ENCODE measurements at places on chromosomes 3 and 15.
A peak's percentile ranks its signal among the peaks of the same experiment; 100 is the strongest.

GRCh38 chr3:65279225-65279782 is 591.5 kb upstream of the ADAMTS9 start:
- DNase-seq: no peak

GRCh38 chr3:102142379-102143060 is 292.3 kb upstream of the ZPLD1 start:
- DNase-seq: no peak

GRCh38 chr15:47337106-47337505 is 380.2 kb upstream of the SEMA6D start:
- DNase-seq: no peak

GRCh38 chr15:71559098-71559497 is 251.3 kb upstream of the NR2E3 start:
- peak; percentile 29 for DNase-seq

DNA sequence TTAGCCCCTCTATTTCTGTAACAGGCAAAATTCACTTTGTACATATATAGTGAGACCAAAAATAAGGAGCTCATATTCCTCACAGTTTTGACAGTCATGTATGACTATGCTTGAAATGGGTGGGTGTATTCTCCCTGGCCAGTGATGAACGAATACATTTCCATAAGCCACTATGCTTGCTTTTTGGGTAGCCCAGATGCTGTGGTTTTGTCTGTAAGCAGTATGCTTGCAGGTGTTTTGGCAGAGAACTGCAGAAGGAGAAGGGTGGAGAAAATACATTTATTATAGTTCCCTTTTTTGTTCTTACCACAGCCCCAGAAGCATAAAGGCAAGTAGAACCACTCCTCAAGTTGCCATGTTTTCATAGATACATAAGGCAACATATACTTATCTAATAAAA is 131.2 kb downstream of the RBMS3 start:
- DNase-seq: no peak

- no peak for DNase-seq
Observed at GRCh38 chr3:149310796-149311534, 22.5 kb downstream of the TM4SF18 start.

DNA sequence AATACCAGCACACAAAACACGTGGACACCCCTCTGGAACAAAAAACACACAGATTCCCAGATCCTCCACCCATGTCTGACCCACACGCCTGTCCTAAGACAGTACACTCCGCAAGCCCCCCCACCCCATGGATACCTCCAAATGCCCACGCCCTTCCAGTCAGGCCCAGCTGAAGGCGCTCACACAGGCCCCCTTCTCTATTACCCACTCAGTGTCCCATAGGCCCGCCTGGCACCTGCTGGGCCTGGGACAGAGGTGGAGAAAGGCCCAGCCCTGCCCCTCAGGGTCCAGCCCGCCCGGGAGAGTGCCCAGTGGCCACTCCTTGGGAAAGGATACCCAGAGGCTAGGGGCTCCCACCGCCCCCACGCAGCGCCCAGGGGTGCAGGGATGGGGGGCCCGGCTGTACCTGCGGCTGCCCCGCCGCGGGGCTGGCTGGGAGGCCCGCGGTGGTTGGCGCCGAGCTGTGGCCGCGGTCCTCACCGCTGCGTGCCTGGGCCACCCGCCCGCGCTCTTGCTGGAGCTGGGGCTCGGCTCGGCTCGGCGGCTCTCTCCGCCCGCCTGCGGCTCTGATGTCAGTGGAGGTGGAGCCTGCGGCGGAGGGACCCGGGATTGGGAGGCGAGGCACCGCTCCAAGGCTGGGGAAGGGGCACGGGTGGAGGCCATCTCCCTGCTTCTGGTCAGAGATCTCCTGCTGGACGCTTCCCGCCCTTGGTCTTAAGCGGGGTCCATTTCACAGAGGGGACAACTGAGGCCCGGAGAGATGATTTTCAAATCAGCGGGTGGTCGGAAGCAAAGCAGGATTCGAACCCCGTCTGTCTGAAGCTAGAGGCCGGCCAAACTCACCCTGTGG is at the start of gene CAMK1:
Gene CAMK1 (minus strand): TSS at position 522 of the 850 bp plus-strand sequence. CDS start 2,198 bp downstream, outside the sequence.
- DNase-seq: peak; percentile 91

DNA sequence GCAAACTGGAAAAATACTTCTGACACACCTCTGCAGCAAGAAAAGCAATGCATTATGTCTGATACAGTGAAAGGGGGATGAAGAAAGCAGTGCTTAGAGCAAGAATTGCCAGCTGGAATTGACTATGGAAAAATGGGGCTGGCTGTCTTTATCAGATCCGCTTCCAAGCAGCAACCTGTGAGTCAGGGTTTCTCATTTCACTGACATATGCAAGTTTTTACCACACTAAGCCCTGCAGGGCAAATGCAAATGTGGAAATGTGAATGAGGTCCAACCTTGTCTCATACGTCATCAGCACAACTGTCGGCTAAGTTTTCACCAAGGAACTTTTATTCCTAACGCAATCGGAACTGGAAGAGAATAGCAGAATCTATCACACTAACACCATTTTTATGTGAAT is 172.5 kb upstream of the GADL1 start:
- no peak for DNase-seq

DNA sequence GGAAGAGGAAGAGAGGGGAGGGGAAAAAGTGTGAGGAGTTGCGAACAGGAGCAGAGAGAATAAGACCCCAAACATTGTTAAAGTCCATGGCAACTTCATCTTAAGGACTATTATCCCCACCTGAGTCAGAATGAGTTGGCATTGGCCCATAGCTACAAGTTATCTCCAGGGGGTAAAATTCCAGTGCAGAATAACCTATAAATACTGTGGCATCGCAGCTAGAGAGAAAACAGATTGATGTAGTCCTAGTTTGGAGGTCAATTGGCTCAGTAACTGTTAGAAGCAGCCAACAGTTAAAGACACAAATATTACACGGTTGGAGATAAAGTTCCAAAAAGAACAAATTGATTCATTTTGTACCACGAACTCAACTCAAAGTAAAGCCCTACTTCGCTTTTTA is 313.9 kb upstream of the CCDC54 start:
- no peak for DNase-seq

- no peak for DNase-seq
Observed at GRCh38 chr15:27850050-27850449, 249.1 kb downstream of the OCA2 start.

GRCh38 chr15:43489191-43489590 is 3.8 kb downstream of the TP53BP1 start:
- no peak for DNase-seq

DNA sequence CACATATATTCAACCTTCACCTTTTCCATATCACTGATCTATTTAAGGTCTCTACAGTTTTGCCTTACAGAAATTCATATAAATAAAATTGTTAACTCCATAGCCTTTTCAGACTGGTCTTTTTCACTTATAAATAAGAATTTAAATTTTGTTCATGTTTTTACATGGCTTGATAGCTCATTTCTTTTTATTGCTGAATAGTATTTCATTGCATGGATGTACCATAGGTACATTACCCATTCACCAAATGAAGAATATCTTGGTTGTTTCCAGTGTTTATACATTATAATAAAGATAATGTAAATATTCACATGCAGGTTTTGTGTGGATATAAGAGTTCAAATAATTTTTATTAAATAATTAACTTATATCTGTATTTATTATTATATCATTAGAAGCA is 1765.0 kb downstream of the OTOL1 start:
- no peak for DNase-seq

- no peak for DNase-seq
Observed at GRCh38 chr15:80447077-80447476, 42.9 kb downstream of the ARNT2 start.

- no peak for DNase-seq
Observed at GRCh38 chr15:74044267-74045110, 37.9 kb downstream of the GOLGA6A start.

- no peak for DNase-seq
Observed at GRCh38 chr3:25457671-25458419, 29.8 kb downstream of the RARB start.

GRCh38 chr3:132637590-132637989 is 22.0 kb downstream of the ACAD11 start:
- peak; percentile 17 for DNase-seq

- no peak for DNase-seq
Observed at GRCh38 chr3:109269577-109270275, 46.6 kb downstream of the DPPA2 start.

Measured in hepatic stellate cell (primary cell).